ENCODE measurements at places on chromosomes 6 and 20. TPM values are rescaled to one million over a fixed set of nuclear protein-coding genes. Genes with fewer than 3 reads are reported as not detected.

DNA sequence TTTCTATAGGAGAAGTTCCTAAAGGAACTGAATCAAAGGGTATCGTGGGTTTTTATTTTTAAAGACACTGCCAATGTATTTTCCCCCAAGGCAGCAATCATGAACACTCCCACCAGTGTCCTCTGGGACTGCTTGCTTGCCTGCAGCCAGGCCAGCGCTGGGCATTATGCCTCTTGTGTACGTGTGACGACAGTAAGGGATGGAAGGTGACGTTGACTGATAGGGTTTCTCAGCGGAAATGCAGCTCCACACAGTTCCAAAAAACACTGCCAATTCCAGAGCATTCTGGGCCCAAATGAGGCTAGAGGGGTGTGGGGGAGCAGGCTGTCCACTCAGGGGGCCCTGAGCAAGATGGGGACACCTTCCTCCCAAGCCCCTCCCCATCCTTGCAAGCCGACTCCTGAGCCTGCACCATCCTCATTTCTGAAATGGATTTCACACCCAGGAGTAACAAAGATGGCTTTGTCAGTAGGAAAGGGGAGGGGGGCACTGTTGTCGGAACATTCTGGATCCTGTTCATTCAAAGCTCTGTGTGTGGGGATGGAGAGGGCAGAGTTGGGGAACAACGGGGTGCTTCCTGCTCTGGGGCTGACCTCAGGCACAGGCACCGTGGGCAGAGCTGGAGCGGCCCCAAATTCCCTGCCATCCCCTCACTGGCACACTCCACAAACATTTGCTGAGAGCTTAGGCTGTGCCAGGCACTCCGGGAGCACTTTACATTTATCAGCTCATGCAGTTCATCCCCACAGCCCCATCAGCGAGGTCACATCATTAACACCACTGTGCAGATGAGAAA lies 20.0 kb downstream of the PREX1 start:
- DNase-seq = no peak

- no peak for DNase-seq
These were observed 317.4 kb downstream of the SAMD5 start for GRCh38 chr6:147825848-147826247.

DNA sequence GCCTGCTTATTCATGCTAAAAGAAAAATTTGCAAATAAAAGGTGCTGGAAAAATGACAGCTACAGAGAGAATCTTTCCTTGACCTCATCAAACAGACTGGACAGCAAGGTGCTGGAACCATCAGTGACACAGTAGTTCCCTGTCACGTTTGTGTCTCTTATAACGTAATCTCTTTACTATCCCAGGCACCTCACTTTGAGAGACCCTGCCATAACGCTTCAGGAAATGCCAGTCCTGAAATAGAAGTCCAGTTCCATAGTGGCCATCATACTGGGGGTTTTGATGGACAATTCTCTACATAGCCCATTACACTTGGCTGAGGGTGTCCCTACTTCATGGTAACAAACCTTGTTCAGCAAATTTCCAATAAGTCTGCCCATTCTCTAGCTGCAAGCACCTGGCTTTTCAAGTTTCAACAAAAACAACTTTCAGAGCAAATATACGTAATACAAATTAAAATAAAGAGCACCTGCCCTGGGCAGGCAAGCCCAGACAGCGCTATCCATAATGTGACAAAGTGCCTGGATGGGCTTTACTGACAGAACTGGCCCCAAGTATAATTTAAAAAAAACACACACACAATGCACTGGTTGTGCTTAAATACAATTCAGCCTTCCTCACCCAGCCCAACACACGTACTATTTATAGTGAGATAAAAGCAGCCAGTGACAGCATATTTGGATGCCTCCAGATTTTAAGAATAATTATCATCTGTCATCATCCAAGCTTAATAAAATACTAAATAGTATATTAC lies 38.7 kb downstream of the CNKSR3 start:
- DNase-seq = no peak

- DNase-seq = no peak
These were observed 81.0 kb downstream of the MYB start for GRCh38 chr6:135261872-135262725.

DNA sequence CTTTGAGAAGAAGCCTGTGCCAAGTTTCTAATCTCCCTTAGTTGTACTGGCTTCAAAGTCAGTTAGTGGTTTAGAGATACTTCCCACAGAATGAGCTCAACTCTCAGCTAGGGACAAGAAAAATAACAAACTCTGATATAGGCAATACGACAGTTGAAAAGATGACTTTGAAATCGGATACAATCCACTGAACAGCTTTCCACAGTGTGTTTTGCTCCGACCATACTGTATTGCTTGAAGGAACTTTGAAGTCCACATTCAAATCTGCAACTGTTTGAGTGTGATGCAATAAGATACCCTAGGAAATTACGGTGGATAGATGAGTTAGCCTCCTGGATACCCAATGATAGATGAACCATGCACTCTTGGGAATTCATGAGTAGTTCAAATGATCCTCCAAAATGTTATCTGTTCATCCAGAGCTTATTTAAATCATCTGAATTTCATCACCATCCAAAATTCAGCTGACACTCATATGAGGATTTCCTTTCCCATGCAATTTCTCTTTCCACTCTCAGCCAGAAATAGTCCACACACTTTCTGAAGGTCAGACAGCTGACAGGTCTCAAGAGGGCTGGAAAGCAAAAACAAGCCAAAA lies 443.8 kb downstream of the HAO1 start:
- no peak for DNase-seq

DNA sequence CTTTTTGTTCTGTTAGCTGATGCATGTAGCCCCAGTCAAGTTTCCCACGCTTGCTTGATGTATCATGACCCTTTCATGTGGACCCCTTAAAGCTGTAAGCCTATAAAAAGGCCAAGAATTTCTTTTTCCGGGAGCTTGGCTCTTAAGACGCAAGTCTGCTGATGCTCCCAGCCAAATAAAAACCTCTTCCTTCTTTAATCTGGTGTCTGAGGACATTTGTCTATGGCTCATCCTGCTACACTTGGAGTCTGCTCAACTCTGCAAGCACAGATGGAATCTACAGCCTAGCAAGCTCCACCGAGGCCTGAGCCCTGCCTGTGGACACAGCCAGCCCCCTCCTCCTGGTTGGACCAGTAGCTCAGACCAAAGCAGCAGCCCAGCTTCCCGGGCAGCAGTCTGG lies 3.4 kb downstream of the CST2 start:
- DNase-seq = no peak

- DNase-seq = no peak
These were observed 65.8 kb downstream of the SHPRH start for GRCh38 chr6:145898376-145898775.

- DNase-seq = no peak
These were observed 670.9 kb downstream of the QKI start for GRCh38 chr6:164085091-164086075.

DNA sequence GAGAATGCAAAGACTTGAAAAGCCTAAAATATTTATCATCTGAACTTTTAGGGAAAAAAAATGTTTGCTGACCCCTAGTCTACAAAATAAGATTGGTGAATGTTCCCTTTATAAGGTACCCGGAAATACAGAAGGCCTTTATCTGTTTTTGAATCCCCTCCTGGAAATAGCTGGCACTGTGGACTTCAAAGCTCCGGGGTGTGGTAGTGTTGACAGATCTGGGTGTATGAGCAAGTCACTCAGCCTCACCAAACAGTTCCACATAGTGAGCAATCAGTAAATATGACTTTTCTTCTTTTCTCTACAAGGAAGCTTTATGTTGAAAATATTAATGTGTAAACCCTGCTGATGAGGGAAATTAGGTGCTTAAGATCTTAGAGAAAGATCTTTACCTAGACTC lies 29.2 kb upstream of the HTR1B start:
- no peak for DNase-seq

RHAG gene
- not detected for total RNA-seq

DNA sequence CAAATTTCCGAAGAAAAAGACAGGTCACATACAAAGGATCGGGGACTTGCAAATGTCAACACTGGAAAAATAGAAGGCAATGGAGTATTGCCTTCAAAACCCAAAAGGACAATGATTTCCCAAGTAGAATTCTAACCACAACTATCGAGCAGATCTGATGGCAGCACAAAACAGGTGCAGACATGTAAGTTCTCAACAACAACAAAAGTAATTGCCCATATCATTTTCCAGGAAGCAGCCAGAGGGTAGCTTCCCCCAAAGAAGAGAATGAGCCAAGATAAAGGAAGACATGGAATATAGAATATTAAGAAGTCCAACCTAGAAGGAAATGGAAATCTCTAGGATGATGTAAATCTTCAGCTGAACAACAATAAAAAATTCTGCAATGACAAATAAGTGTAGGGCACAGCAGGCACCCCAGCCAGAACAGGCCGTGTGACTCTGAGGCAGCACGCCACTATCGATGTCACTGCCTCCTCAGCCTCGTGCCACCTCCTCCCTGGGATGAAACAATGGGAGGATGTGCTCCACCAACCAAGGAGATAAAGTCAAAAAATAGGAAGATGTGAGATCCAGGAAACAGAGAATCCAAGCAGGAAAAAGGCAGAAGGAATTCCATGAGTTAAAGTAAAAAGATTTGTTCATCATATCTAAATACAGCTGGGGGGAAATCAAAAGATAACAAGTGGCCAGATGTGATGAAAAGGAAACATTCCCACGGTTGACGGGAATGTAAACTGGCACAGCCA lies 34.1 kb downstream of the SERPINB1 start:
- DNase-seq = no peak

MCHR2 gene
- total RNA-seq = not detected

DNA sequence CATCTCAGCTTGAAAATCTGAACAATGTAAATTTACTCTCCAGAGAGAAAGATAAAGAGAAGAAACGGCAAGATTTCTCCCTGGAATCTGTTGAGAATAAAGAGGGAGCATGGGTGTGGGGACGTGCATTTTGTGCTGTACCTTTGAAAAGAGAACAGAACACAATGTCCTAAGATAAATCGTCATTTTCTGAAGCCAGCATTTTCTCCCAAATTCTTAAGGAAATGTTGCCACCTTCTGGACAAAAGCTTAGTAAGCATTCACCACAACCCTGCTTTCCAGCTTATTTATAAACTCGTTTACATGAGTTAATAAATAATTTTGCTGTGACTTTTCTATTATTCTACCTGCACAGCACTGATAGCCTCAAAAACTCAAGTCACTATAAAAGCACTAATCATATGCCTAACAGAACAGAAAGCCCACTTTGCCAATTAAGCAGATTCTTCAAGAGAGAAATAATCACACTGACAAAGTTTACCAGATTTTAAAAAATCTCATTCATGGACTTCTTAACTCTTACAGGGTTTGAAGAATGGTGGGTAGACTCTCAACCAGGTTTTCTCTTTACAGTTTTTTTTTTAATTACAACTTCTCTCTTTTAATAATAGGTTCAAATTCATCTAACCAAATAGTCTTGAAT lies 155.8 kb downstream of the MBOAT1 start:
- DNase-seq = peak; percentile 24

DNA sequence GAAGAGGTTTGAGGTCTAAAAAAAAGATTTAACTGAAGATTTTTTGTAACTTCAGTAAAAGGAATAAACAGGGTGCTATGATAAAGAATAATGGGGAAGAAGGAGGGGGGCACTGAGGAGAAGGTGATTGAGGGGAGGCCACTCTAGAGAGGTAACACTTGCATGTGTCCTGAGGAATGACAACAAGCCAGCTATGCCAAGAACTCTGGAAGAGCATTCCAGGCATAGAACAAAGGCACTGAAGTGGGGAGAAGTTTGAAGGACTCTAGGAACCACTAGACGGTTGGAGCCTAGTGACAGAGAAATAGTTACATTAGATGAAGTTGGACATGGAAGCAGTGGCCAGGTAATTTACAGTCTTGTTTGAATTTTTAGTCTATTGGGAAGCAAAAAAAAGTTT lies 10.8 kb upstream of the SF3B5 start:
- no peak for DNase-seq

DNA sequence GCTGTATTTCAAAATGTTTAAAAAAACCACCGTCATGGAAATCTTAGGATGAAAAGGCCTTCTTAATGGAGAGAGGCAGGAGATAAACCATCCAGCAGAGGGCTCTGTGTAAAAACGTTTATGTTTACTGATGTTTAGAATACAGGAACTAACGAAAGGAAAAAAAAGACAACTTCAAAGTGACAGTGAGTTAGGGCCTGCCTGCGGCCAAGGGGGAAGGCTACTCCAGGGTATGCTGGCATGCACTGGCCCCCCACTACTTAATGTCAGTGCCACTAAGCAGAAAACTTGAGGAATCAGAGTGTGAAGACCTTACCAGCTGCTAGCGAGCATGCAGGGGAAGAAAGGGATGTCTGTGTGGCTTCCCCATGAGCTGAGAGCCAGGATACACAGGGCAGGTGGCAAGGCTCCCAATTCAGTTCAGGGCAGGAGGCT lies 47.7 kb downstream of the AKAP7 start:
- DNase-seq = peak; percentile 25

GRCh38 chr20:18391686-18392085 lies 75.1 kb downstream of the DZANK1 start:
- no peak for DNase-seq
